Motor neuron (in vitro differentiated cells): ENCODE measurements at places on chromosomes 13 and 19. TPM values are rescaled to one million over a fixed set of nuclear protein-coding genes. Genes with fewer than 3 reads are reported as not detected.

The NCR1 gene
- not detected in 2 replicates for total RNA-seq

DNA sequence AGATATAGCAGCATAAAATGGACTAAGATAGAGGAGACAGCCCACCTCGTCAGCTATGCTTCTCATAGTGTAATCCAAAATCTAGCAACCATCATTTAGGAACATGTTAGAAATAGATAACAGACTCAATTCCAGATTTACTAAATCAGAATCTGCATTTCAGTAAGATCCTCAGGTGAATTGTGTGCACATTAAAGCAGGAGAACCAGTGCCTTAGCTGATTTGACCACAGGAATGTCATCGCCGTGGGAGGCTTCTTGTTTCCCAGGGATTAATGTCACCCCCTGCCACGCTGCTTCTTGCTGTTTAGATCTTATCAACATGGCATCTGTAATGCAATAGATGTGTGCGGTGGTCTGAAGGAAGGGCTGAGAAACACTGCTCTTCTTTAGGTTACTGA lies 84.0 kb downstream of the GPC5 start:
- ATAC-seq: no peak

GRCh38 chr13:37143911-37144310 lies 38.4 kb upstream of the CSNK1A1L start:
- ATAC-seq: no peak

The ZNF416 gene
- total RNA-seq: 7.1 and 7.2 TPM in 2 replicates

GRCh38 chr19:53823380-53824120 lies 564 bp downstream of the NLRP12 start:
- ATAC-seq: no peak

DNA sequence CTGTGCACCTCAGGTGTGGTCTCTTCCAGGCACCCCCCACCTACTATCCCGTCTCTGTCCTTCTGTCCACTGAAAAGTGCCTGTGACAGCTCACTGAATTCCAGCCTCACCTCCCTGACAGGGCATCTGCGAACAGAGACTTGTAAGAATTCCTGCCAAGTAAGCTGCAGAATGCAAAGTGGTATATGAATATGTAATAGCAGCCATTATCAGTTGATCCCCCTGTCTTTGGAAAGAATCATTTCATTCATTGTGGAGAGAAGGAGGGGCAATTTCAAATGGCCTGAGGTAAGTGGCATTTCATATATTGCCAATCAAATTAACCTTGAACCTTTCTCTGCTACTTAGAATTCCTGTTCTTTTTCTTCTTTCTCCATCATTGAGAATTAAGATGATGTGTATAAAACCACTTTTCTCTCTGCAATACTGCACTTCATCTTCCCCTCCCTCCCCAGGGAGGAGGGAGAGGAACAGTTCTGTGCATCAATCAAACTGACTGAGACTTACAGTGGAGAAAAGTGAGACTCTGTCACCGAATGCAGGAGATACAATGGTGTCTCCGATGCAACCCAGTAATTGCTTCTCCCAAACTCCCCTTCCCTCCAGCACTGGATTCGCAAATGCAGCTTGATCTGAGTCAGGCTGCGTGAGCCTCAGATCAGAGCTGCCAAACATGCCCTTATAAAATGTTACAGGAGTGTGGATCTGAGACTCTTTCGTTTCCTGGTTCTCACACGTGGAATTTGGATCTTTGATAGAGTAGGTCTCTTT lies 91.7 kb downstream of the SLC10A2 start:
- ATAC-seq: peak; percentile 86

- ATAC-seq: no peak
Observed at GRCh38 chr13:75960538-75960994, 324.4 kb downstream of the LMO7 start.

The OR7A5 gene
- 0.13 and 0.18 TPM in 2 replicates for total RNA-seq

GRCh38 chr19:14775869-14776586 lies 2.3 kb downstream of the ADGRE2 start:
- no peak for ATAC-seq

The CD33 gene
- 0.09 and 0.21 TPM in 2 replicates for total RNA-seq

- peak; percentile 4 for ATAC-seq
Observed at GRCh38 chr19:45508861-45509691, 1.8 kb downstream of the VASP start.

DNA sequence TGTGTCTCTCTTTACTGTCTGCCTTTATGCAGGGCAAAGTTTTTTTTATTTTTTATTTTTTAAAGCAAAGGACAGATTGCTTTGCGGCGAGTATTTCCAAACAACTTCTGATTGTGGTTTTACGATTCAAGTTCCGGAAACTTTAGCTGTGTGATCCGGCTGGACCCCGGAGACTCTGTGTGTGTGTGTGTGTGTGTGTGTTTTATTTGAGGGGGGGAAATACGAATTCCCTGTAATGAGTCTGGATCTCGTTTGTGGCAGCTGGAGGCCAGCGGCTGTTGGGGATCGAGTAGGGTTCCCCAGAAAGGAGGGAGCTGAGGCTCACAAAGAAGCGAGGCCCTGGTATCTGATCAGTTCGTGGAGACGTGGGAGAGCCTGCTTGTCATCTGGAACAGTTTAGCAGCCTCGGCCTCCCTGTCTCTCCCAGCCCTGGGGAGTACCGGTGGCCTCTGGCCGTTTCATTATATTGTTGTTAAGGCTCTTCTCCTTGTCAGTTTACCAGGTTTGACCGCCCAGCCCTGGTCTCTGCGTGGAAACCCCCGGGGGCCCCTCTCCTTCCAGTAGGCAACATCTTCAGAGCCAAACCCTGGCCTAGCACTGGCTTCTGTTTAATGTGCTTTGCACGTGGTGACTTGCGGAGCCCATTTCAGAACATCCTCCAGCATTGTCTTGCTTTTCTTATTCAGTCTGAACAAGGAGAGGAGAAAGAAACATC lies 1.3 kb downstream of the FARP1 start:
- ATAC-seq: no peak

GRCh38 chr13:21465710-21466160 lies 6.6 kb upstream of the ZDHHC20 start:
- peak; percentile 61 for ATAC-seq

The RAB11B gene
- 38.1 and 41.7 TPM in 2 replicates for total RNA-seq

DNA sequence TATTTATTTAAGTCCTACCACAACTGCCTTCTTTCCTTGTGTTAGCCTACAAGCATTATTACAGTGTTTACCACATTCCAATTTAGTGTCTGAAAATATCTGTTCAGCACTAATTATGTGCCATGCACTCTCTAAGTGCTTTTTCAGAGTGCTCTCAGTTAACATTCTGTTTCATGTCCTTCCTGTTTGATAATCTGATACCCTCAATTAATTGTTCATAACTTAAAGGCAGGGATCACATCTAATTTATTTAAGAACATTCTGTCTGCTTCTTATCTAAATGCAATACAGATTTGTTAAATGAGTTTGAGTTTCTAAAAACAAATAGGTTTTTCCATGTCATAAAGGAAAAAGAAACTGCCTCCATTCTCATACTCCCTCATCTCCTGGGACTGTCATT lies 649.6 kb upstream of the ATXN8OS start:
- ATAC-seq: no peak

GRCh38 chr13:29448174-29448573 lies 147.3 kb downstream of the SLC7A1 start:
- no peak for ATAC-seq

- ATAC-seq: peak; percentile 38
Observed at GRCh38 chr13:99062593-99062992, 84.7 kb upstream of the DOCK9 start.
